ENCODE measurements at places on chromosomes 4 and X.

DNA sequence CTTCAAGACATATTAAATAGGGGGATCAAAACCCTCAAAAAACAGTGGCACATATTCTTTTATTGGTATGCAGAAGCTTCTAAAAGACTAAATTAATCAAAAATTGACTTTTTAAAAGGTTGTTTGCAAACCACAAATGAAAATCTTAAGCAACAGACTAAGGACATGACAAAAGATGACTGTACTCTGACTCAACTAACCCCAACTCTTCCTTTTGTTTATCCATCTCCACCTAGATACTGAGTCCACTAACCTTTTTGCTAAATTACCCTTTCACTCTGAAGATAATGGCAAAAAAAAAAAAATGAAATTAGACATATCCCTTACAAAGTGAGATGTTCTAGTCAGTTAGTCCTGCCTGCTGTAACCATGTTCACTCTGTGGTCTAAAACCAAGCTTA, 91.6 kb upstream of the NLRP2B start:
- peak; percentile 3 for DNase-seq

DNA sequence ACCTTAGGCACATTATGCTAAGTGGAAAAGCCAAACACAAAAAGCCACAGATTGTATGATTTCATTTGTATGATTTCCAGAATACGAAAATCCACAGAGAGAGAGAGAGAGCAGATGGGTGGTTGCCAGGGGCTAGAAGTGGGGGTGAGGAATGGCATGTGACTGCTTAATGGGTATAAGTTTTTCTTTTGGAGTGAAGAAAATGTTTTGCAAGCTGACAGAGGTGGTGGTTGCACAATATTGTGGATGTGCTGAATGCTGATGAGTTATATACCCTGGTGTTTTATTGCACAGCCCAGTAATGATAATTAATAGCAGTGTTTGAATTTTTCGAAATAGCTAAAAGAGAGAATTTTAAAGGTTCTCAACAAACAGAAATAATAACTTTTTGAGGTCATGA, 386.1 kb upstream of the HS3ST1 start:
- peak; percentile 10 for DNase-seq

DNA sequence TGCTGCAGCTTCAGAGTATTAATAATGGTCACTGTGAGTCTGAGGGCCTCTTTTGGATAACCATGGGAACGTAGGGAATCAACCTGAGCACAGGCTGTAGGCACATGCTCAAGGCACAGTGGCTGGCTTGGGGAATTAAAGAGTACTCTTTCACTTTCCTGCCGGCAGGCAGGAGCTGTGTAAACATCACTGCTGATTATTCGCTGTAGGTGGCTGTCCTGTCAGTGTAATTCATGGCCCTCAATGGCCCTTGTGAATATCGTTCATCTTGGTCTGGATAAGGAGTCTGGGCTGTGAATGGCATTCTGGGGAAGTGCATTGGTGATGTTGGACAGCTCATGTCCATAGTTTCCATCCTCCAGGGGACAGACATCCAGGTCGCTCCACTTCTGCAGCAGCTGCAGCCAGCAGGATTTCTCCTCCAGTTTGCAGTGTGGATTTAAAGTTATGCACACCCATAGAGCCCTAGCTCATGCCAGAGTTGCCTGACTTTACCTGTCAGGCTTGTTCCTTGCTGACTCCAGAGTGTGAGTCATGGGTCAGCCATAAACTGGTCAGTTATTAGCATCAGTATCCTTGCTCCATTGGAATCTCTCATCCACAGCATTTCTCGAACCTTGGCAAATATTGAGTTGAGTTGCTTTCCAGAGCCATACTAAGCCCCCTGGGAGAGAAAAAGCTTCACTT, 43.0 kb downstream of the C4orf33 start:
- DNase-seq, result no peak

- peak; percentile 73 for DNase-seq
Observed at GRCh38 chr4:13611283-13611842, 16.2 kb downstream of the BOD1L1 start.

DNA sequence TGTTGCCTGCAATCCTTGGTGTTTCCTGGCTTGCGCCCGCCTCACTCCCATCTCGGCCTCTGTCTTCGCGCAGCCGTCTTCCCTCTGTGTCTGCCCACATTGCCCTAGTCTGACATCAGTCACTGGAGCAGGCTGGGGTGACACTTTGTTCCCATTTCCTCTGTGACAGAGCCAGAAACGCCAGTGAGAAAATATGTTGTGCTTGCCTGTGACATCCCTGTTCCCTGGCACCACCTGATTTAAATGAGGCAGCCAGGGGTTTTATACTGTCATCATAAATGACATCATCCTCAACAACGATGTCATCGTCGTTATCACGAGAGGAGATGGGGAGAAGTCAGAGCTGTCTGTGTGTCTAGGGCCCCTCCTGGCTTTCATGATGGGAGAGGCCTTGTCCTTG, 29.1 kb downstream of the ZNF185 start:
- peak; percentile 10 for DNase-seq

GRCh38 chrX:11438767-11439166, 145.6 kb downstream of the AMELX start:
- peak; percentile 75 for DNase-seq

DNA sequence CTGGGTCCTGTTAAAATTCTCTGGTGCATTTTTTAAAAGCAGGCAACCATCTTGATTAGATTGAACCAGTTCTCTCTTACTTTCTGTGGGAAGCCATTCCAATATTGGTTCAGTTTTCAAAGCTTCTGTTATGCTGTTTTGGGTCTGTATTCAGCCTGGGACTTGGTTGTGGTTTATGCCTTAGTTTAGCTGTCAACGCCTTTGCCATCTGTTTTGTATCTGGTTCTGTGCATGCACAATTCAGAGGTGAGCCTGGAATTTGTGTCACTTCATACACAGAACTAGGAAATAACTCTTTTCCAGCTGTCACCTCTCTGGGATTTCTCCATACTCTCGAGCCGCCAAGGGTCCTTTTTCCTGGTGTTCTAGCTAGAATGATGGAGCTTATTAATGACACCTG, 46.2 kb downstream of the STAP1 start:
- peak; percentile 12 for DNase-seq

DNA sequence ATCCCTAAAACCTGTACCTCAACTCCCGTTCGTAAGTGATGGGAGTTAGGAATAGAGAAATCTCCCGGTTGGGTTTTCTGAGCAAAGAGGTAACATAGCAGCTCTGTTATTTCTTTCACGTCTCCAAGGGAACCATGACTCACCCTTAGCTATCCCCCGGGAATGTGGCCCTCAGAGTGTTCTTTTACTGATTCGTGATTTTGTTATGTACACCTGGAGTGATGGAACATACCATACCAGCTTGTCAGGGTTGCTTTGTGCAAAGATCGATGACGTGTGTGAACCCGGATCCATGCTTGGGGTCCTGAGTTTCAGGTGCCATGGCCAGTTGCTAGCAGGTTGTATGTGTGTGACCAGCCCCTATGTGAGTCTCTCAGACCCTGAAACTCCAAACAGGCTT, 52.6 kb downstream of the HPRT1 start:
- peak; percentile 80 for DNase-seq

DNA sequence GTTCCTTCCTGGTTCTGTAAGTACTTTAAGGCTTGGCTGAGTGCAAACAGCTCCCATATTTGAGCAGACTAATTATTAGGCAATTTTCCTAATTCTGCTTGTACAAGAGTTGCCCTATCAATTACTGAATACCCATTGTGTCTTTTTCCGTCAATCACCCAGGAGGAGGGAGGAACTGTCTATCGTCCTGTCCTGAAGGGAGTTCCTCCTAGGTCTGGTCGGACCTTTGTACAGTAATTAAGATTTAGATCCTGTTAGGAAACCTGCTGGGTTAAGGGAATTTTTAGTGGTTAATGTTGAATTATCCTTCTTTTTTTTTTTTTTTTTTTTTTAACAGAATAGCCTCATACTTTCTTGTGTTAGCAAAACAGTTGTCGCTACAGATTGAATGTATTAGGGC, 130.1 kb downstream of the KDM6A start:
- no peak for DNase-seq

Measured in fibroblast of mammary gland (primary cell).